ENCODE measurements at places on chromosomes 2 and 18.

- DNase-seq: no peak
Observed at GRCh38 chr2:46508312-46508711, 28.9 kb downstream of the TMEM247 start.

DNA sequence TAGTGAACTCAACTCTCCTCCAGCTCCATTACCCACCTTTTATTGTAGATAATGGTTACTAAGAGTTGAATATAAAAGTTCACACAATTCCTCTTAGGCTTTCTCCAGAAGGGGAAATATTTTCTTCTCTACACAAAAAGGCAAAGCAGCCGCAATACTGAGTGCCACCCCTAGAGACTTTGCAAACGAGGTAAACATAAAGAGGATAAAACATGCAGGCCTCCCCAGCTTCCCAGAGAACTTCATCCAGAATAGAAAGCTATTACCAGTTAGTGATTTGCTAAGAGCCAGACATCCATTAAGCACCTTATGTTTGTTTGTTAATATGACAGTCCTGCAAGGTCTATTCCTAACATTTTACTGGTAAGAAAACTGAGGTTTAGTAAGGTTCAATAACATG, 17.4 kb downstream of the ZNF521 start:
- DNase-seq: no peak

DNA sequence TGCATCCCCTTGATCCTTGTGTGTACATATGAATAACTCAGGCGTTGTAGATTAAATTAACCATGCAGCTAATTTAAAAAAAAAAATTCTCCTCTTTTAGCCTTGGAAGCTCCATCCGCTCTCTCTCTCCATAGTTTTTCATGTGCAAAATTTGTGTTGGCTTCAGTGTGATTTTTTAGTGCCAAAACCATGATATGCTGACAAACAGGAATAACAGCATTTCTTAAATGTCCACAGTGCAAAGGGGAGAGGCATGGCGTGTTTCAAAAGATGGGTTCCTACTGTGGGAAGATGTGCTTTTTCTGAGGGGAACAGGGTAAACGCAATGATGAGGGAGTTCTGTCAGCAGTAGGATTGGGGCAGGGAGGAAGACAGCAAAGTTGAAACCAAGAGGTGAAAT, 247.0 kb downstream of the ICOS start:
- no peak for DNase-seq

DNA sequence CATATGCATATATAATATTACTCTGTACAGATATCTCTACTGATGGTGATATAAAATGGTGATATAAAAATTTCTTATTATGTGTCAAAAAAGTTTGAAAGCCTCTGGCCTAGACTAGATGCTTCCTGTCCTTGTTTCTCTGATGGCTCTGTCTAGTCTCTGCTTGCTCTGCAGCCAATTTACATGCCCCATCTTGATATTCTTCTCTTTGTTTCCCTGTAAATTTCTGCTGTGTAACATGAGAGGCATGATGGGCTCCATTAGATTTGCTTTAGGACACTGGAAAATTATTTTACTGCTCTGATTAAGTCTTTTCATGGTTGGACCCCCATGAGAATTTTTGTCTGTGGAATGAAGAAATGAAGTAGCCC, 24.3 kb downstream of the BABAM2 start:
- DNase-seq: no peak

DNA sequence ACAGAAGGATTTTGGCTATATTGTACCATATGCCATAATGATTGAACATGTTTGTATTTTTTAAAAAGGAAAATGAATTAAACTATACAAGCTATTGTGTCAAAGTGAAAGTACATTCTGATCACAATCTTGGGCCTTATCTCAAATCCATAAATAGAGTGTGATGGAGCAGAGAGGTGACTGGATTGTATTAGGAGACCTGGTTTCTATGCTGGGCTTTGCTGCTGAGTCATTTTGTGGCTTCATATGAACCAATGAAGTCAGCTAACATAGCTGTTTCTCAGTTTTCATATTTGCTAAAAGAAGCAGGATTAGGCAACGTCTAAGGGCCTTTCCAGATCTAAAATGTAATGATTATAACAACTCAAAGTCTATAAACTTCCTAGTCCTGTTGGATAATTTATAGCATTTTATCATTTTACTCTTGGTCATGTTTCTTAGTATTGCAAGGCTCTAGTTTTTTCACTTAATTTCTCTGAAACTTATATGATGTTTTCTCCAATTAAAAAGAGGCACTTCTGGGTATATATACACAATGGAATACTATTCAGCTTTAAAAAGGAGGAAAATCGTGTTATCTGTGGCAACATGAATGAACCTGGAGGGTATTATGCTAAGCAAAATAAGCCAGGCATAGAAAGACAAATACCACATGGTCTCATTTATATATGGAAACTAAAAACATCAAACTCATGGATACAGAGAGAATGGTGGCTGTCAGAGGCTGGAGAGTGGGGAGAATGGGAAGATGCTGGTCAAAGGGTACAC, 112.3 kb downstream of the MEP1B start:
- DNase-seq: no peak

GRCh38 chr2:105610576-105611332, 134.0 kb upstream of the NCK2 start:
- no peak for DNase-seq
